ENCODE measurements at places on chromosomes 6 and 20. TPM values are rescaled to one million over a fixed set of nuclear protein-coding genes. Genes with fewer than 3 reads are reported as not detected.
A peak's percentile ranks its signal among the peaks of the same experiment; 100 is the strongest.

DNA sequence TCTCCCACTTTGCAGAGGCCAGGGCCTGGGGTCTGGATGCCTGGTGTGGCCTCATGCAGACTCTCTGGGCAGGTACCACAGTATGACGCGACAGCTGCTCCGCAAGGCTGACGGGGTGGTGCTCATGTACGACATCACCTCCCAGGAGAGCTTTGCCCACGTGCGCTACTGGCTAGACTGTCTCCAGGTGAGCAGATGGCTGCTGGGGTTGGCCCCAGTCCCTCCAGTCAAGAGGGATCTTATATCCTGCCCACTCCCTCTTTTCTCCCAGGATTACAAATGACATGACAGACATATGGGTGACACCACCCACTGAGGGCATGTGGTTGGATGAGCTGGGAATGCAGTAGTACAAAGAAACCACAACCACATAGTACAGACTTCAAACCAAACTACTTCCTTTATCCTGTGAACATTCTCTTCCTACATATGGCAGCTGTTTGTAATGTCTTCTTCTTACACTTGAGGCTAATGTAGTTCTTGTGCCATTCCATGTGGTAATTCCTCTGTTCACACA lies 29.9 kb downstream of the RAB44 start:
- H3K27me3 ChIP-seq: no peaks in the 10 kb centered on the region
- peak; percentile 69 for DNase-seq
- no peaks in the 10 kb centered on the region for H3K36me3 ChIP-seq
- peak overlapping the region; percentile 37 for H3K27ac ChIP-seq
- no peak overlapping the region for H3K4me3 ChIP-seq
- H3K4me1 ChIP-seq: peaks cover 16% of the 10 kb centered on the region

DNA sequence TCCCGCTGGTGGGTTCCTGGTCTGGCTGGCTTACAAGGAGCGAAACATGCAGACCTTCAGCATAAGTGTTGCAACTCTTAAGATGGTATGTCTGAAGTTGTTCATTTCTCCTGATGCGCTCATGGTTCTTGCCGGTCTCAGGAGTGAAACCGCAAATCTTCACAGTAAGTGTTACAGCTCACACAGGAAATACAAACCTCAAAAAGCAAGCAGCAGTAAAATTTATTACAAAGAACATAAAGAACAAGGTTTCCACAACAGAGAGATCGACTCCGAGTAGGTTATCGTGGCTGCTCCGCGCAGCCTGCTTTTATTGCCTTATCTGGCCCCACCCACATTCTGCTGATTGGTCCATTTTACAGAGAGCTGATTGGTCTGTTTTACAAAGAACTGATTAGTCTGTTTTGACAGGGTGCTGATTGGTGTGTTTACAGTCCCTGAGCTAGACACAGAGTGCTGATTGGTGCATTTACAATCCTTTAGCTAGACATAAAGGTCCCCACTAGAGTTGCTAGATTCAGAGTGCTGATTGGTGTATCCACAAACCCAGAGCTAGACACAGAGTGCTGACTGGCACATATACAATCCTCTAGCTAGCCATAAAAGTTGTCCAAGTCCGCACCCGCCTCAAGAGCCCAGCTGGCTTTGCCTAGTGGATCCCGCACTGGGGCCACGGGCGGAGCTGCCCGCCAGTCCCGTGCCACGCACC lies 39.2 kb downstream of the TRIM27 start:
- no peak for DNase-seq
- H3K4me1 ChIP-seq: peaks cover 5% of the 10 kb centered on the region
- peak overlapping the region; percentile 63 for H3K27ac ChIP-seq
- no peak overlapping the region for H3K4me3 ChIP-seq
- no peaks in the 10 kb centered on the region for H3K36me3 ChIP-seq

DNA sequence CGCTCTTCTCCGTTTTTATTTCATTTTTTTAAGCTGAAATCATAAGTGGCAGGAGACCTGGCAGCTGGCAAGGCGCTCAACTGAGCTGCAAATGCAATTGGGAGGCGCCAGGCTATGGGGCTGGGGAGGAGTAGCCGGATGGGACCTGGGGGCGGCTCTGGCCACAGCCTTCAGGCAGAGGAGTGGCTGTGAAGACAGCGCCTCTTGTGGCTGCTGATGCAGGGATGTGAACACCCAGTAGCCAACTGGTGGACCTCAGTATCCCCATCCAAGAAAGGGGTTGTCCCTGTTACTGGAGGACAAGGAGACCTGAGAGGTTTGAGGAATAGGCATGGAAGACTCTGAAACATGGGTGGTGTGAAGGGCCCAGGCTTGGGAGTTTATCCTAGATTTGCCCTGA lies 12.6 kb downstream of the KCNK17 start:
- no peaks in the 10 kb centered on the region for H3K36me3 ChIP-seq
- no peak overlapping the region for H3K27ac ChIP-seq
- no peak for DNase-seq
- H3K4me1 ChIP-seq: no peaks in the 10 kb centered on the region

DNA sequence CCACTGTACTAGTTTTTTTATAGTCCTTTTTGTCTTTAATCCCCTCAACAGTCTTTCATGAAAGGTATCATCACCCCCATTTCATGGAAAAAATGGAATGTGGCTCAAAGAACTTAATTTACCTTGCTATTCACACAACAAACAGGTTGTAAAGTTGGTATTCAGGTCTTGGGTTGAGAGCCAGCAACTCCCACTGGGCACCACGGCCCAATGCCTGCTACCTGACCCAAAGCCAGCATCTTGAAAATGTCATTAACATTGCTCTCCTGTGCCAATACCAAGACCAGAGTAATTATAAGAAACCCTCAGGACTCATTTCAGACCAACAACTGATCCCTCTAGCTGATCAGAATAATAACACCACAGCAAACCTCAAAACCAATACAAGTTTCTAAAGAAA lies 75.7 kb downstream of the METTL24 start:
- no peak overlapping the region for H3K4me3 ChIP-seq
- no peaks in the 10 kb centered on the region for H3K4me1 ChIP-seq
- no peaks in the 10 kb centered on the region for H3K36me3 ChIP-seq
- H3K27ac ChIP-seq: no peak overlapping the region
- no peak for DNase-seq

- H3K27ac ChIP-seq: peak overlapping the region; percentile 91
- peak; percentile 89 for DNase-seq
- no peaks in the 10 kb centered on the region for H3K27me3 ChIP-seq
- no peaks in the 10 kb centered on the region for H3K36me3 ChIP-seq
These were observed 1.5 kb upstream of the STX16 start for GRCh38 chr20:58649288-58650180.

GRCh38 chr6:94196891-94197290 lies 777.5 kb upstream of the EPHA7 start:
- H3K27ac ChIP-seq: no peak overlapping the region
- H3K4me1 ChIP-seq: no peaks in the 10 kb centered on the region
- H3K27me3 ChIP-seq: no peaks in the 10 kb centered on the region
- H3K4me3 ChIP-seq: no peak overlapping the region
- no peak for DNase-seq

GRCh38 chr20:1390581-1391403 lies 2.1 kb downstream of the FKBP1A start:
- DNase-seq: no peak
- H3K36me3 ChIP-seq: peaks cover 2% of the 10 kb centered on the region
- peak overlapping the region; percentile 42 for H3K27ac ChIP-seq

DNA sequence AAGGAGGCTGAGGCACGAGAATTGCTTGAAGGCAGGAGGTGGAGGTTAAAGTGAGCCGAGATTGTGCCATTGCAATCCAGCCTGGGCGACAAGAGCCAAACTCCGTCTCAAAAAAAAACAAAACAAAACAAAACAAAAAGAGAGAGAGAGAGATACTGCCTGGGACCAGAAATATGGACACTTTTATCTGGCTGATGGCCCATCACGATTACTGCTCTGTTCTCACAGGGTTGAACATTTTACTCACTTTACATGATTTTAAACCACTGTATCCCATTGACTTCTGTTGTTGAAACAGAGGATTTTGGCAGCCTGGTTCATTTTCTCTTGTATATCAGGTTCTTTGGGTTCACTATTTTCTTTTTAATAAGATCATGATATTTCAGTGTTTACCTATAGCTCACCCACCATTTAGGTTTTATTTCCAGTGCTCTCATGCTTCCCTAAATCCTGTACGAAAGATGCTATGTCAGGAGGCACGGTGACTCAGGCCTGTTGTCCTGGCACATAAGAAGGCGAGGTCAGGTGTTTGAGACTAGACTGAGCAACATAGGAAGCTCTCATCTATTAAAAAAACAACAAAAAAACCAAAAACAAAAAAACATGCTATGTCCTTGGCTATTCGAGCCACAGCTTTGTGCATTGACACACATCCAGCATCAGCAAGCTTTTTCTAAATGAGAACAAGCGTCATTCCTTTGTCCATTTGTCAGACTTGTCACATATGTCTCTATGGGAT lies 34.5 kb upstream of the RREB1 start:
- H3K4me1 ChIP-seq: no peaks in the 10 kb centered on the region
- no peak for DNase-seq
- no peaks in the 10 kb centered on the region for H3K27me3 ChIP-seq
- H3K36me3 ChIP-seq: no peaks in the 10 kb centered on the region
- H3K4me3 ChIP-seq: no peak overlapping the region

DNA sequence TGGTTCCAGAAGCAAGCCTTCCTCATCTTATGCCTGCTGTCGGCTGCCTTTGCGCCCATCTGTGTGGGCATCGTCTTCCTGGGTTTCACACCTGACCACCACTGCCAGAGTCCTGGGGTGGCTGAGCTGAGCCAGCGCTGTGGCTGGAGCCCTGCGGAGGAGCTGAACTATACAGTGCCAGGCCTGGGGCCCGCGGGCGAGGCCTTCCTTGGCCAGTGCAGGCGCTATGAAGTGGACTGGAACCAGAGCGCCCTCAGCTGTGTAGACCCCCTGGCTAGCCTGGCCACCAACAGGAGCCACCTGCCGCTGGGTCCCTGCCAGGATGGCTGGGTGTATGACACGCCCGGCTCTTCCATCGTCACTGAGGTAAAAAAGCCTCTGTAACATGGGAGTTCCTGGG lies 366 bp downstream of the SLC22A1 start:
- peaks cover 45% of the 10 kb centered on the region for H3K36me3 ChIP-seq
- no peaks in the 10 kb centered on the region for H3K4me1 ChIP-seq
- DNase-seq: peak; percentile 58
- H3K4me3 ChIP-seq: no peak overlapping the region
- H3K27me3 ChIP-seq: no peaks in the 10 kb centered on the region

- peaks cover 52% of the 10 kb centered on the region for H3K4me1 ChIP-seq
- peak overlapping the region; percentile 77 for H3K27ac ChIP-seq
- H3K27me3 ChIP-seq: no peaks in the 10 kb centered on the region
- H3K36me3 ChIP-seq: peaks cover 3% of the 10 kb centered on the region
These were observed 109.6 kb downstream of the ASXL1 start for GRCh38 chr20:32467506-32468312.

GRCh38 chr6:168447700-168448099 lies 6.7 kb downstream of the SMOC2 start:
- no peaks in the 10 kb centered on the region for H3K4me1 ChIP-seq
- DNase-seq: no peak

DNA sequence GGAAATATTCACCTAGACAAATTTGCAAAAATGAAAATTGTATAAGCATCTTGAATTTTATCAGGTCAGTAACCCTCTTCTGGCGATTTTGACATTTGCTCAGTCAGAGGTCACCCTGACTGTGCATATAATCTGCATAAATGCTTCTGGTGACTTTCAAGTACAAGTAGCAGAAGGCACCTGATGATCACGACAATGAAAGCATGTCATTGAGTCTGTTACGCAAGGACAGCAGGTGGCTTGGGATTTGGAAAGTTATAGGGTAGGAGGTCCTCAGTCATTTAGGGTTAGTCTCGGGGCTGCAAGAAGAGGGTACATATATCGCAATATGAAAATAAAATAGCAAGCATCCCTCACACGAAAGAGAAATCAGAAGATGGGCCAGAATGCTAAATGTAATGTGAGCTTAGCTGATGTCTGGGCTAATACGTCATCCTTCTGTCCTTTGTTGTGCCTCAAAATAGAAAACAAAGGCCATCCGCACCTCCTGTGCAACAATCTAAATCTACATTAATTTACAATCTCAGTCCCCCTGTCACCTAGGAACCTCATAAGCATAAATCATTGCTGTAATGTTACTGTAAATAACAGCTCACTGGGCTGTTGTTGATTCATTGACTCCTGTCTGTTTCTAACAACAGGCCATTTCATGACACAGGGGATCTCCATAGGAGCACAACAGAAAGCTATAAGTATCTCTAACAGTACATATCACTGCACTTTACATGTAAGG lies 155.2 kb upstream of the RSPO3 start:
- no peak for DNase-seq
- H3K4me1 ChIP-seq: no peaks in the 10 kb centered on the region
- H3K36me3 ChIP-seq: no peaks in the 10 kb centered on the region

DNA sequence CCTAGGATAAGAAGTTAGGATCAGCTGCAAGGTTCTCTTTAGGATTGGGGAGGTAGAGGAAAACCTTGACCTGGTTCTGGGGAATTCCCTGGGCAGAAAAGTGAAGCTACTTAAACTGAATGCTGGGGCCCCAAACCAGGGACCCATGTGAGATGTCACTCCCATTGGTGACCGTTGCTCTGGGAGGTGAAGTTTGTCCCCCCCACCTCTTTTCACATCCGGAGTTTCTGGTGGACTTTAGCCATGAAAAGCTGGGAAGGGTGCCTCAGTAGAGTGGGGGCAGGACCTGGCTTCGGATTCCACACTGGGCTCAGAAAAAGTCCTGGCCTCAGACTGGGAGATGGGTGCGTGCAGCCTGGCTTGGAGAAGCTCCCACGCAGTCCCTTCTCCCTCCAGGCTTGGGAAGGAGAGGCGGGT lies 13.2 kb downstream of the TJAP1 start:
- H3K27me3 ChIP-seq: no peaks in the 10 kb centered on the region
- H3K4me1 ChIP-seq: no peaks in the 10 kb centered on the region
- H3K4me3 ChIP-seq: no peak overlapping the region
- no peaks in the 10 kb centered on the region for H3K36me3 ChIP-seq
- DNase-seq: no peak

DNA sequence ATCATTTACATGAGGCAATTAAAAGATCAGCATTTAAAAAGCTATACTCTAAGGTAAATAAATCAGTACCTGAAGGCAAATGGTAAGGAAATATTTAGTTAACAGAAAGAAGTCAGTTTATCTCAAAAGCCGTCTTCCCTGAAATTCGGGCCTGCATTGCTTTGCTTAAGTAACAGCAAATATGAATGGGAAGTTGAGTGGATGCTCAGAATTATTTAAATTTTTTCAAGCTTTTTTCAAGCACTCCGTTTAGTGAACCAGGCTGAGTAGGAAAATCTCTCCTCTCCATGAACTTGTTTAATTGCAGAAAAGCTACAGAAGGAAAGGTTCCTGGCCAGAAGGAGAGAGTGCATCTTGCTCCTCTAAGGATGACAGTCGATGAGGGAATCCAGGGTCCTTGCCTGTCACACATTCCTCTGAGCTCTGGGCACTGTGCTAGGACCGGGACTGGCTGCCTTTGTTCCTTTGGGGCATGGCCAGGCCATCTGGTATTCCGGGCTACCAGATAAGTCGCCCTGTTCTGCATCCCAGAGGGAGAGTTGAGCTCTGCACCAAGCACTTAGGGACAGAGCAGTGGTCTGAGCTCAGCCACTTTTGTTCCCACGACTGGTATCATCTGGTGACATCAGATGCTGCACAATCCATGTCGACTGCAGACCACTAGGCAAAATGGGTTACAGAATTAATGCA lies 77.6 kb downstream of the RIN2 start:
- no peaks in the 10 kb centered on the region for H3K36me3 ChIP-seq
- no peaks in the 10 kb centered on the region for H3K4me1 ChIP-seq
- no peaks in the 10 kb centered on the region for H3K27me3 ChIP-seq
- peak overlapping the region; percentile 3 for H3K27ac ChIP-seq

Gene CDH4
- 0.30 TPM for polyA plus RNA-seq

Gene SIGLEC1
- 18.4 TPM for polyA plus RNA-seq

Gene PNPLA1
- polyA plus RNA-seq: 0.13 TPM

Gene CDH26
- 0.70 TPM for polyA plus RNA-seq

Gene CRISP2
- not detected for polyA plus RNA-seq

Gene PDE7B
- 0.85 TPM for polyA plus RNA-seq

Gene TMC2
- polyA plus RNA-seq: 0.07 TPM

Gene SEMG1
- polyA plus RNA-seq: not detected
